ENCODE measurements at places on chromosomes 7 and 10.
A peak's percentile ranks its signal among the peaks of the same experiment; 100 is the strongest.

DNA sequence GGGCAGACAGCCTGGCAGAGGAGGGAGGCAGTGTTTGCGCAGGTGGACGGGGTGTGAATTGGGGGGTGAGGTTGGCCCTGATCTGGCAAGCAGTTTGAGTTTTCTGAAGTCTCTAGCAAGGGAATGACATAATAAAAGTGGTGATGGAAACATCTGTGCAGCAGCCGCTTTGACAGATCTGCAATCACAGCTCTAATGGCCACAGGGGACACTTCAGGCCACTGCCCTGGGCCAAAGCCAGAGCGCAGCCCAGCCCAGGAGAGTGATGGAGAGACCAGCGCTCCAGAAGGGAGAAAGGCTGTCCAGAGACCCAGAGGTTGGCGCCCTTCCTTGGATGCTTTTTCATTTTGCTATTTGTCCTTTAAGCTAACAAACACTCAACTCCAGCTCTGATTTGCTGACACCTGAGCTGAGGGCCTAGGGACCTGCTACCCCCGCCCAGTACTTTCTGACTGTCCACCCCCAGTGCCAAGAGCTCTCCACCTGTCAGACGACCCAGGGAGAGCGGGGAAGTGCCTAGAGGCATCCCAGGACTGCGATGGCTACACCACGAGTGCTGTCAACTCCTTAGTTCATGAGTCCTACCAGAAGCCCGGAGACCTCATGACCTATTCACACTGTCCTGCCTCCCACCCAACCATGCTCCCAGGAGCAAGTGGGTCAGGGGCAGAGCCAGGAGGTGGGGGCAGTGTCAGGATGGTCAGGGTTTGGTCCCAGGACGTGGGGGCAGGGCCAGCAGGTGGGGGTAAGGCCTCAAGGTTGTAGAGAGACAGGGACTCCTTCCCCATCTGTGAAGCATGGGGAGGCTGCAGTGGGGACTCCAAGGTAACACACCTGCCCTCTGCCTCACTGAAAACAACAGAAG is 112.6 kb downstream of the PRKAG2 start:
- no peak for DNase-seq

GRCh38 chr7:157405914-157406810 is 69.4 kb downstream of the DNAJB6 start:
- no peak for DNase-seq

DNA sequence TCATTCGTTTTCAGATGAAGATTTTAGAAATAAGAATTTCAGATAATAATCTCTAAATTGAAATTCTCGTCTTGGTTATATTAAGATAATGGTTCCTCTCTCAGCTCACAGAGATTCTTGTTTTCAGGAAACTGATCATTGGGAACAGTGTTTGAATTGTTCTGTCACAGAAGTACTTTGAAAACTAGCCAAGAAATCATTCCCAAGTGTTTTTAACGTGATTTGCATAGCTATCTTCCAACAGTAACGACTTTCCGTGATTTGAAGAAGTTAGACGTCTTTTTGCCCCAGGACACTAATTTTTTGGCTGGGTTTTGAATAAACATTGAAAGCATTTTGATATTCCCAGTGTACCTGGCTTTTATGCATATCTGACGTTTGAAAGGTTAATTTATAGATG is 116.0 kb downstream of the CDCA7L start:
- DNase-seq, result no peak

DNA sequence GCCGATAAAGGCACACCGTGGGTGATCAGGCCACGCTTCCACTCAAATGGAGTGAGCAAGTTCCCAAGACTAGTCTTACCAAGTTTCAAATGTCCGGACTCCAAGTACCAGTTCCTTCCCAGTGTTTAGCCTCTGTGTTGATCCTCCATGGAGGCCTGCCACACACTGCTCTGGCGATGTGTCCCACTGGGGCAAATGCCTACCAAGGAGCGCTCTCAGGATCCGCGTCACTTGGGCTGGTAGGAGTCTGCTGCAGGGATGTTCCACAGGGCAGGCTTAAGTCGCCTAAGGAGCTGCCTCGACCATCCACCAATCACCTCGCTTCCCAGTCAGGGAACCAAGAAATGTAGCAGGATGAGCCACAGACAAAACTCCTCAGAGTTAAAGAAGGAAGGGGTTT is 17.4 kb upstream of the MRLN start:
- DNase-seq, result no peak

DNA sequence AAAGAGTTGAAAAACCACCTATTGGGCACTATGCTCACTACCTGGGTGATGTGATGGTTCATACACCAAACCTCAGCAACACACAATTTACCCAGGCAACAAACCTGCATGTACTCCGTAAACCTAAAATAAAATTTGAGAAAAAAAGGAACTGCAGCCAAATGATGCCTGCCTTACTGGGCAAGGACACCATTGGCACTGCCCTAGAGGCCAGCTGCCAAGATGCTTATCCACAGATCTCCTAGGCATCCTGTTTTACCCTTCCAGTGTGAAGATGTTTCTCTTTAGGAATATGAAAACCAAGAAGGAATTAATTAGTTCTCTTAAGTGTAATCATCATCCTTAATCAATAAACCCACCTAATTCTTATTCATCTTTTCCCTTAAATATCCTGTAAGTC is 133.4 kb downstream of the ABCA13 start:
- DNase-seq, result no peak

- no peak for DNase-seq
Observed at GRCh38 chr7:114783508-114783907, 138.4 kb upstream of the MDFIC start.

DNA sequence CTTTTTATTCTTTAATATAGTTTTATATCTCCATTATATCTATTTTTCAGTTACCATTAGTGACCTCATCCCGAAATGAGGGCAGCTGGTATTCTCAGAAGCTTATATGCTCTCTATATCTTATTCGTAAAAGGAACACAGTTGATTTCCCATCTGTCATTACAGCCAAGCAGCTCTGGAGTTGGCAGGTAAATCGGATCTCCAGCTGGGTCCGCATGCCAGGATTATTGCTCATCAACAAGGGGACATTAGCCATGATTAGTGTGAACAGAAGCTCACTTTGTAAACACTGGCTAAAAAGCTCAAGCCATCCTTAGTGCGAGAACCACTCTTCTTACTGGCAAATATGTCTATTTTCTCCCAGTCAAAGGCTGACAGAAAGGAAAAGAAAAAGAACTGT is 180.3 kb downstream of the NPSR1 start:
- DNase-seq, result no peak

- no peak for DNase-seq
Observed at GRCh38 chr7:30562909-30563308, 31.8 kb upstream of the GARS1 start.

GRCh38 chr10:22250897-22251660 is 33.3 kb upstream of the EBLN1 start:
- DNase-seq, result peak; percentile 51

GRCh38 chr7:21352540-21353387 is 75.1 kb upstream of the SP4 start:
- no peak for DNase-seq

GRCh38 chr7:88455696-88456095 is 149.0 kb upstream of the STEAP4 start:
- DNase-seq, result no peak

- no peak for DNase-seq
Observed at GRCh38 chr10:60315311-60315710, 74.4 kb downstream of the ANK3 start.

- DNase-seq, result no peak
Observed at GRCh38 chr10:1454951-1455350, 282.4 kb downstream of the ADARB2 start.

GRCh38 chr10:126533644-126534043 is 136.8 kb downstream of the C10orf90 start:
- DNase-seq, result no peak

- no peak for DNase-seq
Observed at GRCh38 chr7:129657363-129657762, 45.8 kb downstream of the NRF1 start.

DNA sequence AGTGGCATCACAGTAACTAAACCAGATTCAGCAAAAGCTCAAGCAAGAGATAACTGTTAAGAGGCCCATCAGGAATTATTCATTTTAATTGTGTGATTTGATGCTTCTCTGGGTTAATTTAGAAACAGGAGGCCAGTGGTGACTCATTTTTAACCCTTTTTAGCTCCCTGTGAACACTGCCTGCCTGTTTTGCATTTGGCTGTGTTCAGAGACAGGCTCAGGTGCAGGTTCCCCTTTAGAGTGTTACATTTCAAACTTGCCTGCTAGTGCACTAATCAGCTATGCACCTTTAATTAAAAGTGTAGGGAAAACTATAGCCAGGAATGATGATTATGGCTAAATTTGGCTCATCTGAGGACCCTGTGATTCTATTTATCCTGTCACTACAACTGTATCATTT is 6.5 kb downstream of the STAMBPL1 start:
- no peak for DNase-seq

GRCh38 chr7:155206318-155207020 is 91.2 kb upstream of the INSIG1 start:
- peak; percentile 60 for DNase-seq

DNA sequence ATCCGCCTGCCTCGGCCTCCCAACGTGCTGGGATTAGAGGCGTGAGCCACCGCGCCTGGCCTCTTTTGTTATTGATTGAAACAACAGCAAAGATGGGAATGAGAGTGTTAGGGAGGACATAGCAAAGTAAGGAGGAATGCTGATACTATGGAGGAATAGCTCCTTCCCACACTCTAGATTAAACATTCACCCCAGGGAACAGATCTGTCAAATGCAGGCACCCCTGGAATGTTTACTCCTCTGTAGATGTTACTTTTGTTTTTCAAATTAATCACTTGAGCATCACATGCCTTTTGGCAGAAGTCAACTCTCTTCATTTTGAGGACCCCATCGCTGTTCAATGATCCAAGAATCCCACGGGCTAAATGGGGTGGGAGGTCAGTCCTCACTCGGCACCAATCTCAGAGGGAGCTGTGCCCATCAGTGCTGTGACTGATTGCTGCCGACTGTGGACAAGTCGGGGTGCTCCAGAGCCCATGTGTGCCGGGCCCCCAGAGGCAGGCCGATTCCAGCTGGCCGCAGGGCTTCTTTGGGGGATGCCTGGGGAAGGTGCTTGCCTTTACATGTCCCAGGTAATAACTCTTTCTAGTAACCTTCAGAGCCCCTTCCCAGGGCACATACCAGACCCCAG is 10.2 kb upstream of the COBL start:
- no peak for DNase-seq

- DNase-seq, result no peak
Observed at GRCh38 chr10:14235566-14236195, 95.0 kb downstream of the FRMD4A start.

DNA sequence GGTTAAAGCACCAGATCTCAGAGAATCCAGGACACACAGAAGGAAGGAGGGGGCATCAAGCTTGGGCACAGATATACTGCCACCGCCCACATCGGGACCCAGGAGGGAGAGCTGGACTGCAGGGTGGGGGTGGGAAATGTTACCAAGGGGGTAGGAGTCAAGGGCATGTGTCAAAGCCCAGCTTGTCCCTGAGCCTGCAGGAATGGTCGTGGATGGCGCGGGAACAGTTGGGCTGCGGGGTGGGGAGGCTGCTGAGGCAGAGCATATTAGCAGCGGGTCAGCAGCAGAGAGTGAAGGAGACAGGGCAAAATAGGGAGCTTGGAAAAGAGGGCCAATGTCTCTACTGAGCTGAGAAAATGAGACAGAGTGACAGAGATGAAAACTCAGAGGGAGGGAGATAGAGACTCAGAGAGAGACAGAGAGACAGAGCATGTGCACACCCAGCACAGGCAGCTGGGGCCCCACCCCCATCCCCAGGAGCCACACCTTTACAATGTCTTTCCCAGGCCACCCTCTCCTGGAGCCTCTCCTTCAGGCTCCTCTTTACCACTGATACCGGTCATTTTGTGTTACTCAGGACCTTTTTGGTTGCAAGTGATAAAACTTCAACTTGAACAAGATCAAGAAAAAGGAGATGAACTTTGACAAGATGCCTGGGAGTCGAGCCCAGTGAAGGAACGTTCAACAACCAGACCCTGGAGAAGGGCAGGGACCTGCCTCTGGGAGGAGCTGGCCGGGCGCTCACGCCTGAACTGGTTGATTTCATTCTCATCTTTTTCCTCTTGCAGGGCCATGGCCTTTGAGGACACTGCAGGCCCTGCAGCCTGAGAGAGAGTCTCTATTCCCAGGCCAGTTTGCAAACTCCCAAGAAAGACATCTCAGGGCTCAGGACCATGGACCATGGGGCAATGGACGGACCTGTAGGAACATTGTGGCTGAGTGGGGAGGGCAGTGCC is 50.0 kb downstream of the AOC1 start:
- DNase-seq, result no peak

- no peak for DNase-seq
Observed at GRCh38 chr10:92967641-92968040, 93.0 kb upstream of the CYP26C1 start.

DNA sequence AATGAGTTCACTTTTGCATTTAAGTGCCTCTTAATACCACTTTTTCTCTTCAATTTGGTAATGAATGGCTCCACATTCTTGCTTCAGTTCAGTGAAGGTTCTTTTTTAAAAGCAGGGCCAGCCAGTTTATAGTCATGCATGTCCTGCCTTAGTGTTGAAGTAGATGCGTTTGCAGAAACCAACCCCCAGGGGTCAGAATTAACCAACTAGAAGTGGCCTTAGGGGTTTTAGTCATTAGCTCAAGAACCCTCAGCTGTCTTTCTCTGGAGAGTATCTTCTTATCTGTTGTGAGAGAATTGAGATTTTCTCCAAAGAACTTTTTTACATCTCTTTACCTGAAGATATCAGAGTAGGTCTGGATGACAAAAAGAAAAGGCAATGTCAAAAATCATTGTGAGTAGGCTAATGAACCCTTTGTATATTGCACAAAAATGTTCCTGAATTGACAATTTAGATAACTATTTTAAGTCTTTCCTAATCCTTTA is 82.2 kb downstream of the PIK3CG start:
- DNase-seq, result peak; percentile 77
